Tracheal epithelial cell (primary cell): ENCODE measurements at places on chromosomes 2 and 18. TPM values are rescaled to one million over a fixed set of nuclear protein-coding genes. Genes with fewer than 3 reads are reported as not detected.

The DSEL gene
- 1.3 and 2.2 TPM in 2 replicates for total RNA-seq

The ZNF521 gene
- total RNA-seq = 0.72 TPM in 1 of 2 replicates, not detected in the other

The SLC8A1 gene
- 3.6 and 6.3 TPM in 2 replicates for total RNA-seq

The SH3BP4 gene
- 26.0 and 32.8 TPM in 2 replicates for total RNA-seq

The PJVK gene
- 0.72 TPM in 1 of 2 replicates, not detected in the other for total RNA-seq
